ENCODE measurements at places on chromosomes 12 and 14. TPM values are rescaled to one million over a fixed set of nuclear protein-coding genes. Genes with fewer than 3 reads are reported as not detected.

KRT82 gene
- not detected for total RNA-seq

DNA sequence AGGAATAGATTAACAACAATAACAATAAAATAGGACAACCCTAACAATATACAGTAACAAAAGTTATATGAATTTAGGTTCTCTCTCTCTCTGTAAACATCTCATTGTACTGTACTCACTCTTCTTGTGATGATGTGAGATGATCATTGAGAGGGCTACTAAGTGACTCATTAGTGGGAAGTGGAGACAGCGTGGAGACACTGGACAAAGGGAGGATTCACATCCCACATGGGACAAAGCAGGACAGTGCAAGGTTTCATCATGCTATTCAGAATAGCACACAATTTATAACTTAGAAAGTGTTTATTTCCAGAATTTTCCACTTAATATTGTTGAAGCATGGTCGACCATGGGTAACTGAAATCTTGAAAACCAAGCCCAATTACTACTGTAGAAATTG, 26.0 kb upstream of the SPATA7 start:
- DNase-seq: peak; percentile 24

GRCh38 chr14:72688990-72689671, 204.8 kb downstream of the DPF3 start:
- no peak for DNase-seq

NTF3 gene
- 8.6 TPM for total RNA-seq

DNA sequence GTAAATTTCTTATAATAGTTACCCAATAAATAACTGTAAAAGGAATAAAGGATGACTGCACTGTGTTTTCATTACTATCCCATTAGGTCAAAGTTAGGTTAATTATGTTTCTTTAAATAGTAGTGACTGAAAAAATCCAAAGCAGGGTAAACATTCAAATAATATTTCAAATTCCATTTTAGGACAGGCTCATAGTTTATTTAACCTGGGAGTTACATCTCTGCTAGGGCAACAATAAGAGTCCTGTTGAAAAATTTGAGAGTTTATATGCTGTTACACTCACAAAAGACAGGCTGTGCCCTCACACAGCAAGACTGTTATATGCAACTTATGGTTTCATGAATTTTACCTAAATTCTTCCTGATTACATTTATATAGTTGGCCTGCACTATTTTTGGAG, 8.0 kb downstream of the ERP27 start:
- no peak for DNase-seq

- peak; percentile 34 for DNase-seq
Observed at GRCh38 chr12:108495054-108495453, 20.0 kb upstream of the FICD start.

DNA sequence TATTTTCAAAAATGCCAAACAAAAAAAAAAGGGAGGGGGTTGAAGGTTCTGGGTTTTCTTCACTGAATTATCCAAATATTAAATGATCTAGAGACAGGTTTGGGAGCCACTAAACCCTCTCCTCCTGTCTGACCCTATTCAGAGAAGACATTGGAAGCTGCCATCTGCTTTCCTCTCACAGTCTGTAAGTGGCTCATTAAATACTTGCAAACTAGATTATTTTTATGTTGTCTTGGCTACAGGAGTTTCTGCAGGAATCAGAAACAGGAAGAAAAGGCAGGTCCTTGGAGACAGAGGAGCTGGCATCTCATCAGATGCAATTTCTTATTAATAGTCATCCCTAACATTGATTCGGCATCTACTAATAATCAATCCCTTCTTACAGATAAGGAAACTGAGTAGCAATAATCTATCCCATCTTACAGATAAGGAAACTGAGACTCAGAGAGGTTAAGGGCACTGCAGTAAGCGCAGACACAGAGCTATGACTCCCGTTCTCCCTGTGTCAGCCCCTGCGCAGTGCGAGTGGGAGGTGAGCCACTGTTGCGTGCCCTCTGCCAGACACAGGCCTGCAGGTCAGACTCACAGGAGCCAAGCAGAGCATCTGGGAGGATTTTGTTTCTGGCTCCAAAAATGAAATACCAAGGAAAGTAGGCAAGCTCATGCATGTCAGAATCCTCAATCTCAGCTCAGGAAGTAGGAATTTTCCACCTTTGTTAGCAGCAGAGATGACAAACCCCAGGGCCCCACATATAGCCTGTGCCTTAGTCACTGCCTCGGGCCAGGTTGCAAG, 11.0 kb downstream of the BDKRB2 start:
- peak; percentile 52 for DNase-seq
